ENCODE measurements at places on chromosomes 16 and 17.

- no peak for DNase-seq
These were observed 4.9 kb downstream of the THRA start for GRCh38 chr17:40067710-40068109.

DNA sequence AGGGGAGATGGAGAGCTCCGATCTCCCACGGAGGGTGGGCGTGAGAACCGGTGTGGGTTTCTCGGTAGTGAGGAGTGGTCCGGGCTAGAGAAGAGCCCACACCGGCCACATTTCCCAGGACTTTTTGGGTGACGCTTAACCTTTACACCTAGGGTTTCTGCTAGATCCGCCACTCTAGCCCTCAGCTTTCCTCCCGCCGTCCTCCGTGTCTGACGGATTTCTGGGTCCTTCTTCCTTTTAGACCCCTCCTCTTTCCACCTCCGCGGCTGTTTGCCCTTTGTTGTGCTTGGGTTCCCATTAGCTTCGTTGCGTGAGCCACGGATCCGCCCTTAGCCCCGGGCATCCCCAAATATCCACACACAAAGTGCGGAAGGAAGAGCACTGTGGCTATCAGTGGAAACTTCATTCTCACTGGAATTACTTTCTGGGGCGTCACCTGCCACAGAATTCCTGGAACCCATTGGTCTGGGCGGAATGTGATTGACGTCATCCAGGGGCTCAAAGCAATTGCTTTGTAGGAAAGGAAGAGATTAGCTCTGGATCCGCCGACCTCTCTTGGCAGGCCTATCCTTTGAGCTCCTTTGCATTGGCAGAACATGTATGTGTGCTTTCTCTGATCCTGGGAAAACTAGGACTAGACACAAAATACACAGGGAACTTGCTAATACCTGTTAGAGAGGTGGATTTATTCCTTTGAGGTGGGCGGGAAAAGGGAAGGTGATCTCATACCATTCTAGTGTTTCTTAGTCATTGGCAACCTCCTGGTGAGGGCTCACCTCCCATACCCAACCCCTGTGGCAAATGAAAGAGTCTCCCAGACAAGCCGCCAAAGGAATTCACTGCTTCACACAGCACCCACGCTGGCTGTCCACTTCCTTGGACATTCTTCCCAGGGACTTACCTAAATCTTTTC, 654 bp downstream of the TNFAIP1 start:
- no peak for DNase-seq

- no peak for DNase-seq
These were observed 22.9 kb downstream of the PRCD start for GRCh38 chr17:76562734-76563148.

DNA sequence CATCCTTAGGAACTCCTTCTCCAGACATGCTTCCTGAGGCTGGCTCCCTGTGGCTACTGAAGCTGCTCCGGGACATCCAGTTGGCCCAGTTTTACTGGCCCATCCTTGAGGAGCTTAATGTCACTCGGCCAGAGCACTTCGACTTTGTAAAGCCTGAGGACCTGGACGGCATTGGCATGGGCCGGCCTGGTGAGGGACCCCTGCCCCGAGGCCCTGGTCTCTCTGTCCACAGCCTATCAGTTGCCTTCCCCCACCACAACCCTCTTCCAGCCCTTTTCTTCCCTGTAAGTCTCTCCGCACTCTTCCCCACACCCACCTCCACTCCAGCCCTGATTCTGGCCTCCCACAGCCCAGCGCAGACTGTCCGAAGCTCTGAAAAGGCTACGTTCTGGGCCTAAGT, 2.0 kb downstream of the TNK1 start:
- no peak for DNase-seq

DNA sequence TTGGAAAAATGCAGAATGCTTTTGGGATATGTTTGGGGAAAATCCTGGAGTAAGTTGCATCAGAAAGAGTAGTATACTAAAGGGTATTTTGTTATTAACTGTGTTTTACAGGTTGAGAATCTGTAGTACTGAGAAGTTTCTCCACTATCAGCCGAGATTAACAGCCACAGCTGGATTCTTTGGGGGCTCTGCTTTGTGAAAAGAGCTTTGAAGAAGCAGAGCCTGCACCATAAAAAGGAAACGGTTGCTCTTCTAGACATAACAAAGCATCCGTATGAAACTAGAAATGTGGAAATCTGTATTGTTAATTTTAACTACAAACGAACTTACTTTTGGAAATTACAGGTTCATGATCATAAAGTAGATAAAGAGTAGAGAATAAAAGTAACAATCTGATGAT, 5.3 kb downstream of the NLK start:
- no peak for DNase-seq

GRCh38 chr16:86375364-86375763, 135.0 kb upstream of the FOXF1 start:
- DNase-seq: no peak

DNA sequence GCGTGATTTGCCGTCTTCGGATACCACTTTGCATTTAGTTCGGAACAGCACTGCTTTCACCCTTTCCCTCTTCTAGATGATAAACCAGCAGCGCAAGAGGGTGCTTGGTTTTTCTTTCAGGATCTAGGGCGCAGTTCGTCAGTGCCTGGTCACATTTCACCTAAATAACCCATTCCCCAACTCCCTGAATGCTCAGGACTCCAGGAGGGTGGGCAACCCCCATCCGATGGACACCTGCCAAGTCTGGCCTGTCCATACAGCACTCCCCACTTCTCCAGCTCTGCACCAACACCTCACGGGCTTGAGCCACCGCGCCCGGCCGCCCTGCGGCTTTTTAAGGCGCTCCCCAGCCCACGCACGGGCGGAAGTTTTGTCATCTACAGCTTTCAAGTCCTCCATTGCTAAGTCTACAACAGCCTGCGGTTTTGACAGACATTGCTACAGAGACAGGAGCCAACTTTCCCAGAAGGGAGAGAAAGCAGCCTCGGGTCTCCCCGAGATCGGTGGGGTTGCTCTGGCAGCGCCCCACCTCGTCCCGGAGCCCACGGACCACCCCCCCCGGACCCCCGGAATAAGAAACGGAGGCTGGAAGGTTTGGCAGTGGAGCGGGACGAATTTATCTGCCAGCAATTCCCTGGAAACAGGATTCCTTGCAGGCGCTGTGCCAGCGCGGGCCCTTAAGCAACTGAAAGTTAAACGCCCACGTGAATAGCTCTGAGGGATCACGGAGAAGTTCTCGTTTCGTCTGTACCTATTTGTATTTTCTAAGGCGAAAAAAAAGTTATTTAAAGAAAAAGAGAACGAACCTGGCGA, 38.6 kb upstream of the SLFN13 start:
- peak; percentile 57 for DNase-seq

DNA sequence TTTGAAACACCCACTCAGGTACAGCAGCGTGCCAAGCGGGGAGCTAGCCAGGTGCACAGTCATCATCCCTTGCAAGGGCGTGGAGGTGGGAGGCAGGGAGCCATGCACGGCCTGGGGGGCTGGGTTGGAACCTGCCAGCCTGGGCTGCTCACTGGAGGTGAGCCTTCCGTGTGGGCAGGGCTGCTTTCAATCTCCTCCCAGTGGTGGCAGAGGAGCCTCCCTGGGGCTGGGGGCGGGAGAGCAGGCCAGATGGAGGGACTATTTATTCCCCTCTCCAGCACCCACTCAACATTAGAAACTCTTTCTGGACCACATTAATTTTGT, 90.3 kb downstream of the KATNIP start:
- DNase-seq: no peak

GRCh38 chr17:74268558-74268957, 5.5 kb upstream of the DNAI2 start:
- DNase-seq: no peak

- no peak for DNase-seq
These were observed 59.2 kb downstream of the ATP2C2 start for GRCh38 chr16:84427553-84427952.

- no peak for DNase-seq
These were observed 101.8 kb upstream of the NLRP1 start for GRCh38 chr17:5686074-5686635.

DNA sequence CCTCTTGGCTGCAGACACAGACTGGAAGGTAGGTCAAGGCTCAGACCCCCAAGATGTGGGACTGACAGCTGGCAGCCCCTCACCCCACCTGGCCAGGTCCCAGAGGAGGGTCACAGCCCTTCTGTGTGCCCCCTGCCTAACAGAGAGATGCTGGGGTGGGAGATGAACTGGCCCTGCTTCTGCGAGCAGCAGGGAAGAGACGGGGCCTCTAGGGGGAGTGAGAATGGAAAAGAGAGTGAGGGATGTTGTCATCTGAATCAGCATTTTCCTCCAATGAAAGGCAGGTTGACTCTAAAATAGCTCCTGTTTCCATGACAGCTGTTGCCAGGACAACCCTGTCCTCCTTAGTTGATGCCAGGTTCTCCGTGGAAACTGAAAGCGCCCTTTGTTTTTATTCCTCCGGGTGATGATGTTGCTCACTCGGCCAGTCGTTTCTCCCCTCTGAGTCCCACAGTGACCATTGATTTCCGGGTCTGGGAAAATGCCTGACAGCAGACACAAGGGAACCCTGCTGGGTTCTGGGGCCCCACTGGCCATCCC, 4.9 kb upstream of the NDRG4 start:
- no peak for DNase-seq

GRCh38 chr16:50666658-50667496, 14.2 kb downstream of the SNX20 start:
- DNase-seq: peak; percentile 37

All from activated effector memory CD4-positive, alpha-beta T cell treated with Interleukin-2 at 50 U/mL for 16 hours (primary cell).